ENCODE measurements at places on chromosomes 7 and 10.

DNA sequence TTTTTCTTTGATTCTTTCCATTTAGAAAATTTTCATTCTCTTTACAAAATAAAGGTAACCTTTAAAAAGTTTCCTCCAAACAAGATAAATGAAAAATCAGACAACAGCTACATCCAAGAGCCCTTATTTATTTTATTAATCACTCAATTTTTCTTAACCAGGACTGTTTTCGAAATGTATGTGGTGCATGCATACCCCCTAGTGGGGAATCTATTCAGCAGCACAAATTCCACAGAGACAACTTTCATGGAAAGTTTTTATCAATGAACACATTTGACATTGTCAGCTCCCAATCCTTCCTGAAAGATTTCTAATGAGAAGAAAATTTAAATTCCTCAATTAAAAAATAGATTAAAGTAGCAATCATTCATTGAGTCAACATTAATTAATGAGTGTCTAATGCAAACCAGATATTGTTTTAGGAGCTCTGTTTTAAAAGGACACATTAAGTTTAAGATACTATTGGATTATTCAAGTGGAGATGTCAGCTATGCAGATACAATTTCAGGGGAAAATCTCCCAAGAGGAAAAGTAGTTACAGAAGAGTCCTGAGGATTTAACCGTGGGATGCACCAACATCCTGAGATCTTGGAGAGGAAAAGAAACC lies 5.2 kb upstream of the HTR7 start:
- DNase-seq = no peak

- no peak for DNase-seq
Observed at GRCh38 chr7:15582773-15583172, 21.0 kb upstream of the AGMO start.

- no peak for DNase-seq
Observed at GRCh38 chr7:107069457-107069856, 25.0 kb downstream of the PRKAR2B start.

DNA sequence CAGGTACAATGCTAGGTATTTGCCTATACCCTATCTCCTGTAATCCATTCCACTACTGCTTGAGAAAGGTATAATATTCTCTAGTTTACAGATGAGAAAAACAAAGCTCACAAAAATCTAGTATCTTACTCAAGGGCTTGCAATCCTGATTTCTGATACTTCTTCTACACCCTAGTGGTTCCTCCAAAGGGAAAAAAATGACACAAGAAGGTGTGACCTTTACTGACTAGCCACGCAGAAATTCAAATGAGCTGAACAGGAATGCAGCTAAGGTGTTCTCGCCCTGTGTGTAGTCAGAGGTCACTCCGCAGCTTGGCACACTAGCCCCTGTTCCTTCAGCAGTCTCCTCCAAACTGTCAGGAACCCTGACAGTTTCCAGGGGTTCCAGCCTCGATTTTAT lies 59.5 kb upstream of the TM9SF3 start:
- DNase-seq = no peak

DNA sequence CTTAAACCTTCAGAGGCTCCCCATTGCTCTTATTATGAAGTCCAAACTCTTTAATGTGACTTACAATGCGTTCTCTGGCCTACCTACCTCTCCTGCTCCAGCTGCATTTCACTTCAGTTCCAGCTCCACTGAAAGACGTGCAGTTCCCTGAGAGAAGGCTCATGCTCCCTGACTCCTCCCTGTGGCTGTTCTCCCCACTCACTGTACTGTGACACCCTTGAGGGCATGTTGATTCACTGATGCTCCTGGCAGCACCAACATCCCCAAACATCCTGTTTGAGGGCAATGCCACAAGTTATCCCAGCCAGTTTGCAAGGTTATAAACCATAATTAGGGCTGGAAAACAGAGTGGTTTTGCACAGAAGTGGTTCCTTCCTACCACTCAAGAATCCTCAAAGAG lies 111.2 kb downstream of the LSM5 start:
- DNase-seq = no peak

GRCh38 chr7:95479992-95480624 lies 5.6 kb upstream of the ASB4 start:
- no peak for DNase-seq

- no peak for DNase-seq
Observed at GRCh38 chr10:11573497-11573896, 38.0 kb downstream of the USP6NL start.

All from activated gamma-delta T cell treated with anti-CD3 and anti-CD28 coated beads, Interleukin-2, amount 50 U/mL, for 16 hours (primary cell).